ENCODE measurements at places on chromosomes 6 and 20.

- DNase-seq: no peak
Observed at GRCh38 chr6:4270776-4271175, 135.4 kb upstream of the ECI2 start.

DNA sequence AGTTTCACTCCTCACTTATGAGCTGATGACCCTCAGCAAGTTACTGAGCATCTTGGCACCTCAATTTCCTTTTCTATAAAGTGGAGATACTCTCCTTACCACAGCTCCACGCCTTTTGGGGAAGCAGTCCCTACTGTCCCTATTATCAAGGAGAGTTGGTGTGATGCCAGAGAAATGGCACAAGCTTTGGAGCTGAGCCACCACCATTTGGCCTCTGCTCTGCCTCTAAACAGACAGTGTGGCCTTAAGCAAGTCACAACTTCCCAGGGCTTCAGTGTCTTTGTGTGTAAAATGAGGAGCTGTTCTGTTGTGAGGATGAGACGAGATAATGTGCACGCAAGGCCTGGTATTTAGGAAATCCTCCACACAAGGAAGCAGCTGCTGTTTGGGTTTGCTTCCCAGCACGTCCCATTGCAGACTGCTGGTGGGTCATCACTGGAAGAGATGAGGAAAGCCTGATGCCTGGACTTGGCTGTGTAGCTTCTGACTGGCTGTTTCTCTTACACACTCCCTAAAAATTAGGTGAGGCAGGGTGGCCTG, 18.5 kb downstream of the NSFL1C start:
- no peak for DNase-seq

- DNase-seq: no peak
Observed at GRCh38 chr6:3081960-3082359, 13.7 kb downstream of the RIPK1 start.

DNA sequence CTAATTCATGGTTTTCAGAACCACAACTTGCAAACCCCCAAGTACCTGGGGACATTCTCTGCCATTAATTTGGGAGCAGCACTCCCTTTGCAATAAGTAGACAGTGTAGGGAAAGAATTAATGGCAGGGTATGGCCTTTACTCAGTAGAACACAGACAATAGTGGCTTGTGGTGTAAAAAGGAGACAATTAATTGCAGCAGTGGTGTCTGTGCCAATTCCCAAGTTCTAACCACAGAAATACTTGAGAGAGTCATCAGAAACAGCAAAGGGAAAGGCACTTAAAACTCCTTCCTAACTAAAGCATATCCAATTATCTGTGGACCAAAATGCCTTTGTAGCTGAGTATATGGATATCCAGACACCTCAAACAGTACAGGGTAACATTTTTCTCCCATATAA, 257.6 kb upstream of the POU3F2 start:
- DNase-seq: no peak

DNA sequence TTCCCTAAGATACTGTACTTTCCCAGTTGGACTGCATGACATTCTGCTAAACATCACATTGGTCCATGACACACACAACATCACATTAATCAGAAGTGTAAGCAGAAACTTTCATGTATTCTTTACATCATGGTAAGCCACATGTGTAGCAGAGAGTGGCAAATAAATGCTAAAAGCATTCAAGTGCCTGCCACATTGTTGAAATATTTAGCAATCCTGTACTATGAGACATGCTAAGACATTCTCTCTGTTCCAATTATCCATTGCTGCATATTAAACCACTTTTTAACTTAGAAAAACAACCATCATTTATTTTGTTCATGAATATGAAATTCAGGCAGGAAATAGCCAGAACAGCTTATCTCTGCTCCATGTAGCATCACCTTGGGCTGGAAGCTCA, 207.7 kb upstream of the GJE1 start:
- DNase-seq: no peak

DNA sequence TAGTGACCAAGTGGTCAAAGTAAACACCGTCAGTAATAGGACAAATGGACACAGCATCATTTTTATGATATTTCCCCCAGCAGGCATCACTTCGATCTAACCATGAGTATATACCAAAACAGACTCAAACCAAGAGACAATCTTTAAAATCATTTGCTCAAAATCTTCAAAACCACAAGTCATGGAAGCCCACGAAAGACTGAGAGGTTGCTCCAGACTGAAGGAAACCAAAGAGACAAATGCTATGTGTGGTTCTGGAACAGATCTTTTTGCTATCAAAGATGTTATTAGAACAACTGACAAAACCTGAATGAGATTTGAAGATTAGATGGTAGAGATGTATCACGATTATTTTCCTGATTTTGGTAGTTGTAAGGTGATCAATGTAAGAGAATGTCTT, 197.7 kb downstream of the TBXT start:
- DNase-seq: no peak

- DNase-seq: no peak
Observed at GRCh38 chr20:11642866-11643265, 274.8 kb upstream of the BTBD3 start.

- no peak for DNase-seq
Observed at GRCh38 chr6:36938536-36938935, 16.0 kb upstream of the PI16 start.

DNA sequence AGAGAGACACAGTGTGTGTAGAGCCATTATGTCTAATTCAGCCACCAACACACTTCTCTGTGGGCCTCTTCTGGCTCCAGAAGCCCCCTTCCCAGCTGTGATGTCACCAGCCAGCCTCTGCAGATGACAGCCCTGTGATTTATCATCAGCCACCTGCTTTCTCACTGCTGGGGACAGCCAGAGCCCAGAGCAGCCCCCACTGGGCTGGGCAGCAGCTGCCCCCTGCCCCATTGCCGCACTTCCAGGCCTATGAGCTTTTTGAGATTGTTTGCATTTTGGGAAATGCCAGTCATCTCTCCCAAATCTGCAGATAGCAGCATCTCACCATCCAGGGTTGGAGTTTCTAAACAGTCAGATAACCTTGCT, 21.9 kb upstream of the STX16 start:
- DNase-seq: no peak

Data from NCI-H1436 treated with DMSO at 0.1 percent for 48 hours (cell line).